Kidney (tissue), 22 donors: ENCODE measurements at places on chromosomes 7 and 10. TPM values are rescaled to one million over a fixed set of nuclear protein-coding genes. Genes with fewer than 3 reads are reported as not detected.

- no peaks in the 10 kb centered on the region for H3K36me3 ChIP-seq
- no peak overlapping the region for H3K4me3 ChIP-seq
- DNase-seq, result no peak
Measured at GRCh38 chr7:124263232-124263827, 230.5 kb upstream of the TMEM229A start.

DNA sequence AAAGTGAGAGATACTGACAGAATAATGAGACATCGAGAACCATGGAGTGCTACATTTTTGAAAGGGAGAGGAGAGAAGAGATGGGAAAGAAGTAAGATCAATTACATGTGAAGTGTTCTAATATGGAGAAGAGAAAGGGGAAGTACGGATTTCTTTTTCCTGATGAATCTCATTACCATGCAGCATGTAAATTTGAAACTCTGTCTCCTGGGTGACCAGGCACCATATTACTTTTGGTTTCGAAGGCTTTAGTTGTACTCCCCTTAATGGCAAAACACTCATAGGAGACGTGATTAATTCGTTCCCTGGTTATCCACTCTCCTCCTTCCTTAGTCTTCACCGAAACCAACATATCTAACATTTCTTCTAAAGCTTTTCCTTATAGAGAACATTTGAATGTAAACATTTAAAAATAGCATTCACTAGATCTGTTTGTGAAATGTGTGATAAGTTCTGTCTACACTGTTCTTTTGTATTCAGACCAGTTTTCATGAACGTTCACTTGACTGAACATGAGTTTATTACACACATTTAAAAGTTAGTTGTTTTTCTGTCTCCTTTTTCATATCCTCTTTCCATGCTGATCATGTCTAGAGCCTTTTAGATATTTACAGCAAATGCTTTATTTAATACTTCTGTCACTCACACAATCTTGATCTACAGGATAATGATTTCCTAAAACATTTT, 80.2 kb upstream of the MSRB2 start:
- no peak for DNase-seq
- no peaks in the 10 kb centered on the region for H3K27me3 ChIP-seq
- no peaks in the 10 kb centered on the region for H3K36me3 ChIP-seq
- H3K27ac ChIP-seq, result no peak overlapping the region
- H3K4me3 ChIP-seq, result no peak overlapping the region

- no peak overlapping the region for H3K27ac ChIP-seq
- H3K4me3 ChIP-seq, result no peak overlapping the region
- no peak for DNase-seq
- H3K4me1 ChIP-seq, result no peaks in the 10 kb centered on the region
- H3K27me3 ChIP-seq, result no peaks in the 10 kb centered on the region
- H3K36me3 ChIP-seq, result no peaks in the 10 kb centered on the region
Measured at GRCh38 chr7:118052336-118052735, 131.6 kb upstream of the LSM8 start.

- H3K27me3 ChIP-seq, result no peaks in the 10 kb centered on the region
- no peak overlapping the region for H3K4me3 ChIP-seq
- no peak for DNase-seq
Measured at GRCh38 chr10:109958059-109958458, 34.7 kb upstream of the XPNPEP1 start.

DNA sequence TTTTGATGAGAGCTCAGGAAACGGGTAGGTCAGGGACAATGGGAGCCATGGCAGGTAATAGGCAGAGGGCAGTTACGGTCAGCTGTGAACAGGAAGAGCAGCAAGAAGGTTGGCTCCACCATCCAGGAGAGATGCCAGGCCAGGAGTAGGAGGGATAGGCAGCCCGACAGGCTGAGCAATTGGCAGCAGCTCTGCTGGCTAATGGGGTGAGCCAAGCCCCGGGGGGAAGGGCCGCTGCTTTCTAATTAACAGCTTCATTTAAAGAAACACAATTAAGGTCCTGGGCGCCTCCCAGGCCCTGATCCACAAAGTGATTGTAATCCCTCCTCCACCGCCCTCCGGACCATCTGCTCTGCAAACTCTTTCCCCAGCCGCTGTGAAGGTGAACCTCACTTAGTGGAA, 23.7 kb downstream of the SH2B2 start:
- H3K36me3 ChIP-seq, result no peaks in the 10 kb centered on the region
- H3K27ac ChIP-seq, result no peak overlapping the region
- no peaks in the 10 kb centered on the region for H3K27me3 ChIP-seq
- DNase-seq, result no peak

DNA sequence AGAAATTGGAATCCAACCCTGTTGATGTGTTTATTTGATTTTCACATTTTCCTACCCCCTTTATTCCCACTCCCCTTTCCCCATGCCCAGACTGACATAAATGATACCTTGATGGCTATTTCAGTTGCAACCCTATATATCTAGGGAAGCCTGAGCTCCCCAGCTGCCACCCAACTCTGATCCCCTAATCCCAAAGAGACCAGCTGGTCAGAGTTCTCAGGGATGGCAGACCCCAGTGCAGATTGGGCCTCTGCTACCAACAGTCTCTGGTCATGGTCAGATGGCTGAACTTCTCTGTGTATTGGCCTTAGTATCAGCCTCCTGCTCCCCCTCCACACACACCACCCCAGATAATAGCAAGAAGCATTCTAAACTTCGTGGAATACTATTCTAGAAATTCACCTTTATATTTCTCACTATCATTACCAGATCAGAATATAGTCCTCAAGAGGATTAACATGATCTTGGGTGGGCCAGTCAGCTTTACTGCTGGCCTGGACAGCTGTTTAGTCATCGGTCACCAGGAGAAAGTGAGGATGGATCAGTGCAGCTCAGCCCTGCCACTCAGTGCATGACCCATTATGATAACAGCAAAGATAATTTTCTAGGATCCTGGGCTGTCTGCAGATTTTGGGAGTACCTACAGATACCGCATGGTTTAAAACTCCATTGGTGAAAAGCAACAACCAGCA, 24.5 kb upstream of the BTRC start:
- H3K27me3 ChIP-seq, result no peaks in the 10 kb centered on the region
- H3K27ac ChIP-seq, result no peak overlapping the region
- H3K4me1 ChIP-seq, result no peaks in the 10 kb centered on the region
- no peak overlapping the region for H3K4me3 ChIP-seq
- no peak for DNase-seq

XRCC2 gene
- total RNA-seq, result 0.44 TPM
